ENCODE measurements at places on chromosomes 3 and 15. TPM values are rescaled to one million over a fixed set of nuclear protein-coding genes. Genes with fewer than 3 reads are reported as not detected.

DNA sequence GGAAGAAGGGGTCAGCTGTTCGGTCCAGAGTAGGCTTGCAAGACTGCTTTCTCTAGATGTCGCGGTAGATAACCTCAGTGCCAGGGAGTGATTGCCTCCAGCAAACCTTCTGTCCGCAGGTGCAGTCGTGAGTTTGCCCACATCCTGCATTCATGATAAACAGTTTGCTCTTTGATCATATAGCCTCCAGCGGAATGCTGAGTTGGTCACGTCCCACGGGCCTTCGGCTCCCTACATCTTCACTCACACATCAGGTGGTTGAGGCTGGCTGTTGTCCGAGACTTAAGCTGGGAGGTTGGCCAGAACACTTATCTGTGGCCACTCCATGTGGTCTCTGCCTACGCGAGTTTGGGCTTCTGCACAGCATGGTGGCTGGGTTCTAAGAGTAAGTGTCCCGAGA, 62.1 kb upstream of the NR2C2 start:
- no peak for DNase-seq

- DNase-seq: peak; percentile 69
Measured at GRCh38 chr15:58070801-58071418, 5.4 kb upstream of the ALDH1A2 start.

DNA sequence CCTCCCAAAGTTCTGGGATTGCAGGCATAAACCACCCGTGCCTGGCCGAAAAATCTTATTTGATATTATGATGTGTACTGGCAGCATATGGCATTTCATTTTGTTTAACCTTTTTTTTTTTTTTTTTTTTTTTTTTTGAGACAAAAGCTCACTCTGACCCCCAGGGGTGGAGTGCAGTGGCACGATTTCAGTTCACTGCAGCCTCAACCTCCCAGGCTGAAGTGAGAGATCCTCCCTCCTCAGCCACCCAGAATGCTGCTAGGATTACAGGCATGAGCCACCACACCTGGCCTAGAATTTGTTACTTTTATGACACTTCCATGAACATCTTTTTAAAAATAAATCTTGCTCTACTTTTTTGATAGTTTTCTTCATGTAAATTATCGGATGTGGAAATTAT, 12.0 kb downstream of the TERB2 start:
- DNase-seq: no peak

DNA sequence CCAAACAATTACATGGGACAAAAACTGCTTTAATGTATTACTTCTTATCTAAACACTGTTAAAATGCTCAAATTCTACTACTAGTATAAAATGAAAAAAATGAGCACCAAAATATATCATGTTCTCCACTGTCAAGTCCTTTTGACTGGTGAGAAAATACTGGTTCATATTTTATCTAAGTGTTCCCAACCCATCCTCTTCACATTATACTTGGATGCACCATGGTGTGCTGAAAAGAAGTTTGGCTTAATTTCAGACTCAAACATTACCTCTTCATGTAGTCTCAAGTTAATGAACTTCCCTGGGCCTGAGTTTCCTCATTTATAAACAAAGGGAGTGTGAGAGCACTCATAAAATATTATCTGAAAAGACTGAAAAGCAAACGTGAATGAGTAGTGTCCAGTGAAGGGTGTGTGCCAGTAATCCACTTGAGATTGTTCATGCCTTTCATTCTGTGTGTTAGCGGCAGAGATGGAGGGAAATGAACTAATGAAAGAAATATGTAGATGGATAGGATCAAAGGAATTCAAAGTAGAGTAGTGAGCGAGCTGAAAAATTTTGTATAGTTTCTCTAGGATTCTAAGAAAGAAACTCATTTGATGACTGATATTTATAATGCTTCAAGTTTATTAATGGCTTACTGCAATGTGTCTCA, 263.2 kb downstream of the NLGN1 start:
- no peak for DNase-seq

DNA sequence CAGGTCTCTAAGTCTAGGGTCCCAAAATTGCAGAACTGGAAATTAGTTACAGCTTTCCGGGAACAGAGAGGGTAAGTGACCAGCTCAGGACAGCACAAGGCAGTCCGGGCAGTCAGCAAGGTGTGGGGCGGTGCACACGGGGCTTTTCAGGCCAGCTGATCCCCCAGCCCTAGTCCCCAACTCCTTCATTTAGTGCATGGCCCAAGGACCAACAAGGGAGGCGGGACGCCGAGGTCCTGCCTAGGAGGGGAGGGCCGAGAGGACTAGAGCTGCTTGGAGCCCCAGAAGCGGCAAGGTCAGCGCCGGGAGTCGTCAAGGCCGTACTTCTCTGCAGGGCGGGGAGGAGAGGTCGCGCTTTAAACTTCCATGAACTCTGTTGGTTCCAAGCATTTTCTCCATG, 2.0 kb upstream of the PDE8A start:
- no peak for DNase-seq

DNA sequence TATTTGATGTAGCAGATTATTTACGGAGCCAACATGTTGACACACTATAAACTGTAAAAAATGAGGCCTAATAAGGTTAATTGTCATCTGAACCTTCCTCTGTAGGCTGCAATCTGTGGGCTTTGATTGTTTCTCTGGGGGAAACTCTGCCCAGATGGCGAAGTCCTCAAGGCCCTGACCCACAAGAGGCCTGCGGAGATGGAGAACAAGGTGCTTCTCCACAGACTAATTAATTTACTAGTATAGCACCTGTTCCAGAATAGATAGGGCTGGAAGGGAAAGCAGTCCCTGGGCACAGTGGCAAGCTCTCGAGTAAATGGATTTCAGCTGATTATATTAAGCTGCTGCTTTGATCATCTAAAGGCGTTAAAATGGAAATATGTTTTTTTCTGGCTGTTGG, 338.8 kb upstream of the DNAJC19 start:
- no peak for DNase-seq

- DNase-seq: no peak
Measured at GRCh38 chr3:59388555-59389270, 338.9 kb upstream of the CFAP20DC start.

DNA sequence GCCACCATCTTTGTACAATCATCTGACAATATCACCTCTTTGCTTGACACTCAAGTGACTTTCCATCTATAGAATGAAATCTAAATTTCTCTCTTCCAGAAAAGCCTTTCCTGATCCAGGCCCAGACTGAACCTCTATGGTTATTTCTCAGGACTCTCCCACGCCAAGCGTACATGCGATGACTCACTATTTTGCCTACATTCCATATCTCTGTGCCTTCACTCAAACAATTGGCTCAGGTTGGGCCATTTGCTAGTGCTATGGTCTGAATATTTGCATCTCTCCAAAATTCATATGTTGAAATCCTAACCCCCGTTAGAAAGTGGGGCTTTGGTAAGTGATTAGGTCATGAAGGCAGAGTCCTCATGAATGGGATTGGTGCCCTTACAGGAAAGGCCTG, 43.9 kb downstream of the ST3GAL6 start:
- DNase-seq: no peak

DNA sequence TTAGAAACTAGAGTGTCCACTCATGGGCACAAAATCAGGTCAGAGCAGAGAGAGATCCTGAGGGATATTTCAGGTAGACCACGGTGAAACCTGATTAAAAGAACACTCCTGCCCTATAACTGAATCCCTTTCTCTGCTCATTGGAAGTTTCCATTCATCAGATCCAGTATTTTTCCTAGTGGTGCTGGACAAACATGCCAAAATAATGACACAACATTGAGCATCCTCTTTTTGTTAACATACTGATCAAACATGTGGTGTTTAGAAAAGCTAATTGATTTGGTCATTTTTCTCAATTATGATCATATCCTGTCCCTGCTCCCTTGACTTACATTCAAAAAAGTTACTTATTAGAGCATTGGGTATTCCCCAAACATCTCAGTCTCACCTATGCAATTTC, 27.2 kb downstream of the PTX3 start:
- no peak for DNase-seq

DNA sequence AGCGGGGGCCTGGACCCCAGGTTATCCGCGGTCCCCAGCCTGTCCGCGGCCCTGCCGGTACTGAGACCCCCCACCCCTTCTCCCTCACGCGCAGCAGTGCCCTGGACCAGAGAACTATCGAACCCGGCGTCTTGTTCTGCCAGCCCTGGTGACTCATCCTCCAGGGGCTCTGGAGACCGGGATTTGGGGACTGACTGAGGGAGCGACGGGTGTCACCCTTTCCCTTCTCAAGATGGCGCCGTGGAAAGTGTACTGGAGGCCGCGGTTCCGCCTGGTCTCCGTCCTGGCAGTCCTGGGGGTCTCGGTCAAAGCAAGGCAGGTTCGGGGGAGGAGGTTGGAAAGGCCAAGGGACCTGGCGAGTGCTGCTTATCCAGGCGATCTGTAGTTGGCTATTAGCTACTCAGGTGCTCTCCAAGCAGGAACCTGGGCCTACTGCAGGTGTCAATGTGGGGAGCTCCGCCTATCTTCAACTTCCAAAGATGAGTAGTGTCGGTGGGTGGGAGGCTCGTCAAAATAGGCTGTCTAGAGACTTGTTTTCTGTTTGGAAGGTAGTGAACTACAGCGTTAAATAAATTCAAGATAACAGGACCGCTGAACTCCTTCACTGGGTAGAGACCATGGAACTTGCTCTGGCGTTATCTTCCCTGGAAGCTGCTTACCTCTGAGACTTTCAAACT, 790 bp downstream of the RAB5A start:
- DNase-seq: peak; percentile 54

- peak; percentile 10 for DNase-seq
Measured at GRCh38 chr3:72275331-72275751, 490.4 kb upstream of the PROK2 start.

DNA sequence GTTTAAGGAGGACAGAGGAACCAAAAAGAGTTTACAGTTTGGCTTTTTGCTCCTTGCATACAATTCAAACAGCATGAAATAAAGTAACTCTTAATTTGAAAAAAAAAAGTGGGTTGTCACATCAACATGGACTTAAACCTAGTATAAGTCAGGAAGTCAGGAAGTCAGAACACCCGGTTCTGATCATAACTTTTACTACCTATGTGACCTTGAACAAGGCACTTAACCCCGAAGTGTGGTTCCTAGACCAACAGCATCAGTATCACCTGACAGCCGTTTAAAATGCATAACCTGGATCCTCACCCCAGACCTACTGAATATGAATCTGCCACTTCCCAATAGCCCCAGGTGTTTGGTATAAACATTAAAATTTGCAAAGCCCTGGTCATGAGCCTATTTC, 18.7 kb downstream of the LYSMD2 start:
- no peak for DNase-seq

DNA sequence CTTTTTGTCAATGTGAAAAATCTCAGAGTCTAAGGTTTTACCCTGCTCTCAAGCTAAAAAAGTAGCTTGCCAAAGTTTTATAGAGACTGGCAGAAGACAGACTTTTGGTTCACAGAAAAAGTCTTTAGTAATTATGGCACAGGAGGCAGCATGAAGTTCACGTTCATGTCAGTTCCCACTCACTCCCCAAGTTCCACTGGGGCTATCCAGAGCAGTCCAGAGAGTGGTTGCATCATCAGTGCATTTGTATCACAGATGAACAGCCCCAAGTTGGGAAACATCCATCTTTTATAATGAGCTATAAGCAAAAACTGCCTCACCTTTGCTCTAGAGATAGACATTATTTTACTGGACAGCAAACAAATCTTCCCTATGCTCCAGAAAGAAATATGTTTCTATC, 454.1 kb upstream of the AGTR1 start:
- DNase-seq: no peak

GRCh38 chr3:186772701-186773417, 10.5 kb upstream of the EIF4A2 start:
- peak; percentile 37 for DNase-seq

ANKUB1 gene
- total RNA-seq: not detected

SENP7 gene
- total RNA-seq: 9.7 TPM

LDHAL6B gene
- total RNA-seq: not detected

SLMAP gene
- total RNA-seq: 82.1 TPM

MEIS2 gene
- total RNA-seq: 73.0 TPM

SNTN gene
- not detected for total RNA-seq

GNB4 gene
- total RNA-seq: 87.2 TPM

CCDC80 gene
- 158 TPM for total RNA-seq

SLC51A gene
- not detected for total RNA-seq

ACOX2 gene
- total RNA-seq: 12.1 TPM

VEPH1 gene
- 10.3 TPM for total RNA-seq

Data from fibroblast of villous mesenchyme (primary cell).